ENCODE measurements at places on chromosomes 5 and 9.

DNA sequence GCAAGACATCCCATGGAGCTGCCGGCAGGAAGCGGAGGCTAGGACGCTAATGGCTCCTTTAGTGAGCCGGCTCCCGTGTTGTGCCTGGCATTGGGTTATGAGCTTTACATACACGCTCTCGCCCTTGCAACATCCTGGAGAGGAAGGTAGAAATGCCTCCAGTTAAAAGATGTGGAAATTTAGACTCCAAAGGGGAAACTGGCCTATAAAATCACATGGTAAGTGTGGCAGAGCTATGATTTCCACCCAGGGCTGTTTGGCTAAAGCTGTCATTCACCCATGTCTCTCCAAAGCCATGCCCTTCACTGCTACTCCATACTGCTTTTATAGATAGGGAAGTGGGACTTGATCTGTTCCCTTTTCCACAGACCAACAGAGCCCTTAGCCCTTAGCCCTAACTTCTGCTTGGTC lies 5.2 kb downstream of the GM2A start:
- H3K27me3 ChIP-seq = peaks cover 11% of the 10 kb centered on the region
- H3K4me1 ChIP-seq = peaks cover 33% of the 10 kb centered on the region
- H3K4me3 ChIP-seq = no peak overlapping the region
- H3K27ac ChIP-seq = no peak overlapping the region

DNA sequence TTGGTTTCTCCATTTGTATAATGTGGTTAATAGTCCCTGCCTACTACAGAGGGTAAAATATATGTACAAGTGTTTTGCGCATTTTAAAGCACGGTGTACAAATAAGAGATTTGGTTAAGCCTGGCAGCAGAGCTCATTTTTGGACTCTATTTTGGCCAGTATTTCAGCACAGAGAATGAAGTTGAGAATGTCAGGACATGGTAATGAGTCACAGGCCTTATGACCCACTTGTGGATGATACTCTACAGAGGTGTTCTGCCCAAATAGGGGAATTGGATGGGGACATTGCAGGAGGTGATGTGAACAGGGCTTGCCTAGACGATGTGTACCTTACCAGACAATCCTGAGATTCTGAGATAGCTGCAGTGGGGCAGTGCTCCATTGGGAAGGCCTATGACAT lies 50.6 kb downstream of the MELK start:
- peaks cover 10% of the 10 kb centered on the region for H3K4me1 ChIP-seq
- no peak overlapping the region for H3K4me3 ChIP-seq
- H3K27me3 ChIP-seq = no peaks in the 10 kb centered on the region
- peaks cover 26% of the 10 kb centered on the region for H3K36me3 ChIP-seq
- no peak for DNase-seq

GRCh38 chr5:179123109-179123426 lies 62.9 kb downstream of the ZNF354C start:
- DNase-seq = no peak
- peaks cover 27% of the 10 kb centered on the region for H3K36me3 ChIP-seq
- peaks cover 3% of the 10 kb centered on the region for H3K27me3 ChIP-seq
- H3K4me1 ChIP-seq = no peaks in the 10 kb centered on the region
- H3K27ac ChIP-seq = no peak overlapping the region

GRCh38 chr9:83956436-83957247 lies 23.4 kb downstream of the HNRNPK start:
- peak overlapping the region; percentile 86 for H3K4me3 ChIP-seq
- peak; percentile 39 for DNase-seq
- peaks cover 5% of the 10 kb centered on the region for H3K36me3 ChIP-seq
- H3K27ac ChIP-seq = peak overlapping the region; percentile 74
- H3K27me3 ChIP-seq = peaks cover 5% of the 10 kb centered on the region
- H3K4me1 ChIP-seq = peaks cover 31% of the 10 kb centered on the region

- H3K4me1 ChIP-seq = peaks cover 19% of the 10 kb centered on the region
- no peak for DNase-seq
- peaks cover 9% of the 10 kb centered on the region for H3K27me3 ChIP-seq
- H3K4me3 ChIP-seq = no peak overlapping the region
- H3K27ac ChIP-seq = no peak overlapping the region
- no peaks in the 10 kb centered on the region for H3K36me3 ChIP-seq
Measured at GRCh38 chr9:107597743-107598217, 108.2 kb upstream of the KLF4 start.

GRCh38 chr5:116441223-116441622 lies 133.4 kb downstream of the SEMA6A start:
- H3K27me3 ChIP-seq = no peaks in the 10 kb centered on the region
- no peak for DNase-seq
- H3K36me3 ChIP-seq = peaks cover 31% of the 10 kb centered on the region

- DNase-seq = peak; percentile 2
- no peak overlapping the region for H3K4me3 ChIP-seq
- H3K4me1 ChIP-seq = peaks cover 33% of the 10 kb centered on the region
- H3K27ac ChIP-seq = peak overlapping the region; percentile 65
- no peaks in the 10 kb centered on the region for H3K36me3 ChIP-seq
Measured at GRCh38 chr9:72557549-72557948, 36.1 kb downstream of the TMC1 start.

GRCh38 chr5:91245074-91245452 lies 138.1 kb downstream of the ARRDC3 start:
- no peak overlapping the region for H3K4me3 ChIP-seq
- H3K4me1 ChIP-seq = no peaks in the 10 kb centered on the region
- H3K27me3 ChIP-seq = no peaks in the 10 kb centered on the region
- H3K36me3 ChIP-seq = peaks cover 11% of the 10 kb centered on the region
- H3K27ac ChIP-seq = no peak overlapping the region

GRCh38 chr5:112799661-112800060 lies 61.4 kb upstream of the SRP19 start:
- peaks cover 52% of the 10 kb centered on the region for H3K36me3 ChIP-seq
- no peak overlapping the region for H3K4me3 ChIP-seq
- DNase-seq = no peak
- H3K27ac ChIP-seq = no peak overlapping the region

GRCh38 chr9:21415493-21416267 lies 6.8 kb downstream of the IFNA8 start:
- DNase-seq = no peak
- no peak overlapping the region for H3K4me3 ChIP-seq
- H3K27me3 ChIP-seq = peaks cover 3% of the 10 kb centered on the region
- H3K4me1 ChIP-seq = peaks cover 15% of the 10 kb centered on the region
- H3K27ac ChIP-seq = no peak overlapping the region

- no peaks in the 10 kb centered on the region for H3K27me3 ChIP-seq
- H3K4me1 ChIP-seq = no peaks in the 10 kb centered on the region
- H3K4me3 ChIP-seq = no peak overlapping the region
- H3K27ac ChIP-seq = no peak overlapping the region
- DNase-seq = no peak
Measured at GRCh38 chr5:60577116-60577515, 122.8 kb downstream of the DEPDC1B start.

- peaks cover 5% of the 10 kb centered on the region for H3K36me3 ChIP-seq
- H3K4me3 ChIP-seq = peak overlapping the region; percentile 83
- DNase-seq = no peak
- peaks cover 51% of the 10 kb centered on the region for H3K4me1 ChIP-seq
- H3K27me3 ChIP-seq = peaks cover 37% of the 10 kb centered on the region
Measured at GRCh38 chr5:173330338-173331206, 2.4 kb upstream of the STC2 start.

- H3K4me1 ChIP-seq = no peaks in the 10 kb centered on the region
- DNase-seq = no peak
- H3K27me3 ChIP-seq = peaks cover 7% of the 10 kb centered on the region
- no peaks in the 10 kb centered on the region for H3K36me3 ChIP-seq
Measured at GRCh38 chr9:83598487-83598886, 24.5 kb upstream of the IDNK start.

DNA sequence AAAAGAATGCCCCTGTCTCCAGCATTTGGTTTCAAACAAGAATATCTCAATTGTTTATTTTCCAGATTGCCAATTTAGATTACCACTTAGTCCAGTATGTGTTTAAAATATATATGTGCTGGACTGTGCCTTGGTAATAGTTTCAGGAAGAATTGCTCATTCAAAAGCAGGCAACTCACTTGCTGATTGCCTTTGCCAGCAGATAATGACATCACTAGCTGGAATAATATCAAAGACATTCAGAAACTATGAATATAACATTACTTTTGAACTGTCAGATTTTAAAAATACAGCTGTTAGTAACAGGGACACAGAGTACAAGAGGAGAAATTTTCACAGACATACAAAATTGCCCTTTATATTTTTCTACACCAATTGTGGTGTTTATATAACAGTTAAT lies 96.0 kb upstream of the ITGA2 start:
- H3K4me3 ChIP-seq = no peak overlapping the region
- no peaks in the 10 kb centered on the region for H3K36me3 ChIP-seq
- DNase-seq = no peak
- peaks cover 22% of the 10 kb centered on the region for H3K4me1 ChIP-seq

DNA sequence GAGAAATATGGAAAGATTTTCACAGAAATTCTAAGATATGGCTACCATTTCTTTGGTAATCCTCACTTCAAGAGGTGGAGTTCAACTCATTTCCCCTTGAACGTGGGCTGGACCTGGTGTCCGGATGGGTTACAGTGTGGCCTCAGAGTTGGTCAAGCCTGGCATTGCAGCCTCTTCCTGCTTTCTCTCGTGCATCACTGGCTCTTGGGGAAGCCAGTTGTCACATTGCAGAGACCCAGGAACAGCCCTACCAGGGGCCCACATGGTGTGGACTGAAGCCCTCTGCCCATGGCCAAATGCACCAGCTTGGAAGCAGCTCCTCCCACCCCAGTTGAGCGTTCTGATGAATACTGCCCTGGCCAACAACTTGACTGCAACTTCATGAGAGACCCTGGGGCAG lies 47.7 kb upstream of the FCN1 start:
- no peak overlapping the region for H3K27ac ChIP-seq
- H3K4me1 ChIP-seq = peaks cover 73% of the 10 kb centered on the region
- H3K36me3 ChIP-seq = no peaks in the 10 kb centered on the region
- no peak for DNase-seq

DNA sequence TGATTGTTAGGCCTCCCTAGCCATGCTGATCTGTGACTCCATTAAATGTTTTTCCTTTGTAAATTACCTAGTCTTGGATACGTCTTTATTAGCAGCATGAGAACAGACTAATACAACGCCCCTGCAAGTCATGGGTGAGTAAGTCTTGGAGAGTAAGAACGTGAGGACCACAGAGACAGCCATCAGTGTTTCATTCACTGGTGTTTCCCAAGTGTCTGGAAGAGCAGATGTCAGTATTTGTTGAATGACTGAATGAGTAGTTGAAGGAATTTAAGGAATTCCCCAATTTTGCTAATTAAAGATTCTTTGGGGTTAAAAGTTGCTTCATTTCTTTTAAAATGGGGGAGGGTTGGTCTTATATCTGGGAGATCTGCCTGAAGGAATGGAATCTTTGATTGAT lies 178.8 kb downstream of the TRIO start:
- H3K36me3 ChIP-seq = peaks cover 81% of the 10 kb centered on the region
- DNase-seq = no peak
- peaks cover 47% of the 10 kb centered on the region for H3K4me1 ChIP-seq
- H3K4me3 ChIP-seq = no peak overlapping the region
- H3K27ac ChIP-seq = peak overlapping the region; percentile 37
- peaks cover 2% of the 10 kb centered on the region for H3K27me3 ChIP-seq

- DNase-seq = no peak
- H3K36me3 ChIP-seq = no peaks in the 10 kb centered on the region
- H3K27me3 ChIP-seq = no peaks in the 10 kb centered on the region
- no peak overlapping the region for H3K27ac ChIP-seq
Measured at GRCh38 chr5:30413540-30413939, 779.9 kb upstream of the CDH6 start.

GRCh38 chr5:53059281-53059680 lies 50.3 kb downstream of the MOCS2 start:
- H3K4me1 ChIP-seq = no peaks in the 10 kb centered on the region
- no peak for DNase-seq
- H3K36me3 ChIP-seq = no peaks in the 10 kb centered on the region
- no peaks in the 10 kb centered on the region for H3K27me3 ChIP-seq

- DNase-seq = no peak
- no peak overlapping the region for H3K4me3 ChIP-seq
- H3K36me3 ChIP-seq = peaks cover 7% of the 10 kb centered on the region
- no peaks in the 10 kb centered on the region for H3K4me1 ChIP-seq
Measured at GRCh38 chr9:22229069-22229468, 217.6 kb upstream of the DMRTA1 start.

- H3K4me3 ChIP-seq = no peak overlapping the region
- H3K36me3 ChIP-seq = peaks cover 9% of the 10 kb centered on the region
- H3K27me3 ChIP-seq = peaks cover 17% of the 10 kb centered on the region
- peaks cover 70% of the 10 kb centered on the region for H3K4me1 ChIP-seq
Measured at GRCh38 chr5:168601972-168602371, 22.8 kb upstream of the PANK3 start.

- no peaks in the 10 kb centered on the region for H3K4me1 ChIP-seq
- H3K4me3 ChIP-seq = no peak overlapping the region
- no peaks in the 10 kb centered on the region for H3K27me3 ChIP-seq
- no peaks in the 10 kb centered on the region for H3K36me3 ChIP-seq
- DNase-seq = no peak
- no peak overlapping the region for H3K27ac ChIP-seq
Measured at GRCh38 chr5:20215257-20215656, 227.3 kb upstream of the CDH18 start.

GRCh38 chr9:91117474-91117891 lies 244.2 kb downstream of the AUH start:
- no peak overlapping the region for H3K4me3 ChIP-seq
- peaks cover 23% of the 10 kb centered on the region for H3K4me1 ChIP-seq
- DNase-seq = no peak
- H3K36me3 ChIP-seq = peaks cover 13% of the 10 kb centered on the region

GRCh38 chr5:150599917-150600511 lies 40.4 kb upstream of the SYNPO start:
- no peaks in the 10 kb centered on the region for H3K36me3 ChIP-seq
- DNase-seq = no peak
- H3K27me3 ChIP-seq = no peaks in the 10 kb centered on the region
- H3K4me1 ChIP-seq = peaks cover 54% of the 10 kb centered on the region
- H3K4me3 ChIP-seq = no peak overlapping the region

GRCh38 chr5:178499352-178499751 lies 90.8 kb downstream of the COL23A1 start:
- DNase-seq = no peak
- H3K27me3 ChIP-seq = peaks cover 5% of the 10 kb centered on the region
- peaks cover 19% of the 10 kb centered on the region for H3K36me3 ChIP-seq
- peaks cover 10% of the 10 kb centered on the region for H3K4me1 ChIP-seq

DNA sequence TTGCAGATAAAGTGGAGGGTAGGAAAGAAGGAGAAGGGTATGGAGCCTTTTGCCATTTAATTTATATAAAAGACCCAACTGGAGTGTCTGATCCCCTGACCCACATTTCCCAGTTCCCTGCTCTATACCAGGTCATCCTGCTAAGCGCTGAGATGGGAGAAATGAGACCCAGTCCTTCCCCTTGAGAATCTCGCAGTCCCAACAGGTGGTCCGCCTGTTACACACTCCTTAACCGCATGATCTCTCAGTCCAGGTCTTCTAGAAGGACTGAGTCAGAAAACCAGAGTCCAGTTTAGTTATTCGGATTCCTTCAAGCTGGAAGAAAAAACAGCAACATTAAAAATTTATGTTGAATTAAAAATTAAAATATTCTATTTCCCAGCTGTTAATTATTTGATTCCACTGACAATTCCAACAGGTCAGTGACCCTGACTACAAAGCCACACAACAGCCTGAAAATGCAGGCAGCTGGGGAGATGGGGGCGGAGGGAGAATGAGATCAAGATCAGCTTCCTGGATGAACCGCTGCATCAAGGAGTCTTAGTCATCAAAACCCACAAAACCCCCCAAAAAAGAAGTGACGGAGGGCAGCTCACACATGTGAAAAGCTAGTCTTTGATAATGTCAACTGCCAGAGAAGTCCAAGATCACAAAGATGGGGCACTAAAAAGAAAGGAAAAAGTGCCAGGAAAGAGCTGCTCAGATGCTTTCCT lies 44.0 kb downstream of the GGTA1 start:
- DNase-seq = no peak
- peaks cover 6% of the 10 kb centered on the region for H3K4me1 ChIP-seq
- peaks cover 11% of the 10 kb centered on the region for H3K27me3 ChIP-seq
- H3K36me3 ChIP-seq = no peaks in the 10 kb centered on the region
- H3K27ac ChIP-seq = no peak overlapping the region
- H3K4me3 ChIP-seq = no peak overlapping the region

Measured in nephron progenitor cell (in vitro differentiated cells).